ENCODE measurements at places on chromosomes 7 and 10. TPM values are rescaled to one million over a fixed set of nuclear protein-coding genes. Genes with fewer than 3 reads are reported as not detected.

GRCh38 chr7:86479144-86479543, 164.6 kb upstream of the GRM3 start:
- DNase-seq: no peak

DNA sequence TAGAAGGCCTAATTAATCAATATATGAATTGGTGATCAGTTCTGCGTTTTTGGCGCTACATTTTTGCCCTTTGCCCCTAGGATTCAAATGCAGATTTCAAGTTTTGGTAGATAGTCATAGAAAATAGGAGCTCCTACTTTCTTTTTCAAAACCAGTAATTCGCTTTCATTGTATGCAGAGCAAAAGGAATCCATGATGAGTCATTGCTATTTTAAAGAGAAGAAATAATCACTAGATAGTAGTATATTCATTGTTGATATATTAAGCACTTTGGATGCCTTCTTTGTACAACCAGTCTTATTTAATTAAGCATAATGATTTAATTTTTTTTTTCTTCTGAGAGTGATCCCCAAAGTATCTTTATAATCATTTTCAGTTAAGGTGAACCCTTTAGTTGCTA, 50.3 kb downstream of the CSTF2T start:
- DNase-seq: no peak

DNA sequence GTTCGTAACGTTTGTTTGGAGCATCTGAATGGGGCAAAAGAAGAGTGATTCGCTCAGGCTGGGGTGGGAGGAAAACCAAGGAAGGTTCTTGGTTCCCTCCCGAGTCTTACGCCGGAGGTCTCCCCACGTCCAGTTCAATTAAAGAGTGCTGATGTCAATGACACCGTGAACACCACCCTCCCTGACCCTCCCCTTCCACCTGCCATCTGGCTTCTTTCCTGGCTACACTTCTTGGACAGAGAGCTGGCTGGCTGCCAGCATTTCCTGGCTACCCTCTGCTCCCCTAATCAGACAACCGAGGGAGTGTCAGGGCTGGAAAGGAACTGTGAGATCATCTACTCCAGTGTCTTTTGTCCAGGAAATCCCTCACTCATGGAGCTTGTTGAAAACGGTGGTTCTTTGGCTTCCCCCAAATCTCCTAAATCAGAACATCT, 24.1 kb upstream of the FFAR4 start:
- DNase-seq: no peak

DNA sequence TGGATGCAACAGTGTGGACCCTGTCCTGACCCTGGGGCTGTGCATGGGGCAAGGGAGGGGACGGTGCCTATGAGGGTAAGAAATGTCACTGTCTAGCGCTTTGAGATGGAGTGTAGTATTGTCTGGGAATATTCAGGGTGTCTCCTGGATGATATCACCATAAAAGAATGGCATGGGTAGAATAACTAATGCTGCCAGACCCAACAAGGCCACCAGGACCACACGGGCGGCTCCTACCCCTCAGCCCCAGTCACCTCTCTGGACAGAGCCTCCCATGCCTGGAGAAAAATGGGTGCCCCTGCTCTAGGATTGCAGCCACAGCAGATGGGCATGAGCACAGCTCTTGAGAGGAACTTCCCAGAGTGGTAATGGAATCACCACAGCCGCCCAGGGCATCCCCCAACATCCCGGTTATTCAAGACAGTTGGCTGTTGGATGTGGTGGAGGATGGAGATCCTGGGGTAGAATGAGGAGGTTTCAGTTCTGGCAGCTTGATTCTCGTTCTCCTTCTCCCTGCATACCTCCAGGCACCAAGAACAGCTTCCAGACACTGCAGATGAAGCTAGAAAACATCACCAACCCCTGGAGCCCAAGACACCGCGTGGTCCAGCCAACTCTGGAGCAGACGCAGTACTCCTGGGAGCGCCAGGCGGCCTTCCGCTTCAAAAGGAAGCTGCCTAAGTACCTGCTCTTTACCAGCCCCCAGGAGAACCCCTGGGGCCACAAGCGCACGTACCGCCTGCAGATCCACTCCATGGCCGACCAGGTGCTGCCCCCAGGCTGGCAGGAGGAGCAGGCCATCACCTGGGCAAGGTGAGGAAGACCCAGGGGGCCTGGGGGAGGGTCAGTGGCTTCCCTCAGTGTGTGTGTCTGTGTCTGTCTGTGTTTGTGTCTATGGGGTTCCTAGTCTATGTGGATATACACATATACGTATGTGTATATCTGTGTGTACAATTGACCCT, 6.2 kb downstream of the AOC1 start:
- no peak for DNase-seq

- no peak for DNase-seq
Measured at GRCh38 chr7:13687500-13687899, 302.0 kb downstream of the ETV1 start.

GRCh38 chr7:119007236-119007635, 782.7 kb downstream of the ANKRD7 start:
- no peak for DNase-seq

GRCh38 chr10:13955409-13956068, 368.8 kb downstream of the PRPF18 start:
- DNase-seq: no peak

DNA sequence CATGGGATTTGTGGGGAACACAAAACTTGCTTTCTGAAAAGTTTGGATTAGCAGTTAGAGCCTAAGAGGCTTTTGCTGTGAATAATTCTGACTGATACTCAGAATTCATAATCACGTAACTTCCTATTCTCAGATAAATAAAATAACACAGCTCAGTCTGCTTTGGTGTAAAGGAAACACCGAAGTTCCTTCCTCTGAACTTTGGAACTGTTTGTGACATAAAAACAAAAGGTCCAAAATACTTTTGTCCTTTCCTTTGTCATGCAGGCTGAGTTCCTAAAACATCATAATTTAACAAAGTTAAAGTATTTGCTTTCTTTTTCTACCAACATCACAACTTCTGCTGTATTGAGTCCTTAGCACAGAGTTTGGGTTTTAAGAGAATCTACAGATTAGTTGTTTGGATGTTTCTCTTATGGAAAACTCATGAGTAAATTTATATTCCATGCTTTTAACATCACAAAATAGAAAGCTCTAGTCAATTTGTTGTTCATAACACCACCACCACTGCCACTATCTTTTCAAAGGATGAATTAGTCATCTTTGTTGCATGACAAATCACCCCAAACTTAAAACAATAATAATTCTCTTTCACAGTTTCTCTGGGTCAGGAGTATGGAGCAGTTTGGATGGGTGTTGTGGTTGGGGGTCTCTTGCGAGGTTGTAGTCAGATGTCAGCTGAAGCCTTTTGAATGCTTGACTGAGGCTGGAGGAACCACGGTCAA, 123.4 kb downstream of the REEP3 start:
- DNase-seq: no peak

SOSTDC1 gene
- 52.8 TPM for polyA plus RNA-seq

- no peak for DNase-seq
Measured at GRCh38 chr10:101031796-101032636, 982 bp downstream of the SFXN3 start.

- DNase-seq: no peak
Measured at GRCh38 chr10:93435621-93436397, 46.3 kb downstream of the MYOF start.

GRCh38 chr7:42002654-42003053, 234.4 kb downstream of the GLI3 start:
- no peak for DNase-seq

DNA sequence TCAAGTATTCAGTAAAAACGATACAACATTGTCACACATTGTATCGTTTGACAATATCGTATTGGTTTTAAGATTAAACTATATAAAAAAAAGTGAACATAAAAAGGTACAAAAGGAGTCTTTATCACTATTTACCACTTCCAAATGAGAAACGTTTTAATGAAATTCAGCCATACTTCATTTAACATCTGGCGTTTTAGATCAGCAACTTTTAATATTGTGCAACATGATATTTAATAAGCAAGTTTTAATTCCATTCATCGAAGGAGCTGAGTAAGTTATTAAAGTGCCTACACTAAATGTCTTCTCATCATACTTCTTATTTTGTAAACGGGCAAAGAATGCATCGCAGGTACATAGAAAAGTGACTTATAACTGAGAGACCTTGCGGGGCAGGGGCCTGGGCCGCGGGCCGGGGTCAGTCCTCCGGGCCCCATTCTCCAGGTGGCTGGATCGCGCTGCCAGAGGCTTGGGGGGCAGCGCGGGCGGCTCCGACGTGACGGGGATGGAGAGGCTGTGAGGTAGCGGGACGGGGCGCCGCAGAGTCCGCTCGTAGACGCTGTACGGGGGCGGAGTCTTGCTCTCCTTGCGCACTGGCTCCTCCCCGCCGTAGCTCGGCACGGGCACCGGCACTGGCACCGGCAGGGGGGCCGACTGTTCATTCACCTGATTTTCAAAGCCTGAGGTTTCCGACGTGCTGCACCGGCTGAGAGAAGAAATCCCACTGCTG, 165.8 kb upstream of the IMMP2L start:
- DNase-seq: no peak

- DNase-seq: no peak
Measured at GRCh38 chr7:159028508-159029401, 115.9 kb downstream of the VIPR2 start.

MAD1L1 gene
- polyA plus RNA-seq: 22.9 TPM

GRCh38 chr7:101618207-101618839, 10.8 kb downstream of the MYL10 start:
- DNase-seq: no peak

LRIT1 gene
- not detected for polyA plus RNA-seq

SAMD9 gene
- 6.2 TPM for polyA plus RNA-seq

MMD2 gene
- not detected for polyA plus RNA-seq

- DNase-seq: no peak
Measured at GRCh38 chr10:99920901-99921300, 88.8 kb downstream of the DNMBP start.

GIMAP7 gene
- polyA plus RNA-seq: 20.2 TPM

HSPA12A gene
- polyA plus RNA-seq: 33.9 TPM

DNA sequence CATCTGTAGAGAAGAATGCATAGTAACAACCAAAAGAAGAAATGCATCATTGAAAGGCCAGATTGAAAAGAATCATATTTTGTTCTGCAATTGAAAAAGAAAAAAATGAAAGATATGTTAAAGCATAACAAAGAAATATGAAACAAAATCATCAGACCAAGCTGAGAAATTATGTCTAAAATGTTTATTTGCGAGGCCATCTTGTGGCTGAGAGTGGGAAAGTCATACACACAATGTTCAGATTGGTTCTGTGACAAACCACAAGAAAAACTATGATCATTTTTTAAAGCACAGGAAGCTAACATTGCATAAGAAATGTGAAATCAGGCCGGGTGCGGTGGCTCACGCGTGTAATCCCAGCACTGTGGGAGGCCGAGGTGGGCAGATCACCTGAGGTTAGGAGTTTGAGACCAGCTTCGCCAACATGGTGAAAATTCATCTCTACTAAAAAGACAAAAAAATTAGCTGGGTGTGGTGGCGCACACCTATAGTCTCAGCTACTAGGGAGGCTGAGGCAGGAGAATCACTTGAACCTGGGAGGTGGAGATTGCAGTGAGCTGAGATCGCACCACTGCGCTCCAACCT, 36.6 kb downstream of the ABCB5 start:
- no peak for DNase-seq

GRCh38 chr10:21529032-21529910, 3.8 kb upstream of the SKIDA1 start:
- DNase-seq: no peak

DNA sequence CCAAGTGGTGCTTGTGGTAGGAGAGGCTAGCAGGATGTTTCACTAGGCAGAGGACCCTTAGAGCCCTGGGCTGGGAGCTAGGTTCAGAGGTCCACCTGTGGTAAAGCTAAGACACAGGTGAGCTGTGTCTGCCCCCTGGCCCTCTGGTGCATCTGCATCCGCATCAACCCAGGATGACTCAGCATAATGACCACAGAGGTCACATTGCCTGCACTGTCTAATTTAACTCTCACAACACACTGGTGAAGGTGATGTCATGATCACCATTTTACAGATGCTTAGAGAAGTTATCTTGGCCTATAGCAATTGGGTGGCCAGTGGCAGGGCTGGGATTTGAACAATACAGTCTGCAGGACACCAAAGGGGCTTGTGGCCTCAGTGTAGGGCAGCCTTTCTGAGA, 33.1 kb downstream of the HABP2 start:
- DNase-seq: no peak

HOXA6 gene
- 18.7 TPM for polyA plus RNA-seq

GRCh38 chr10:115903207-115903606, 369.8 kb downstream of the GFRA1 start:
- no peak for DNase-seq
